ENCODE measurements at places on chromosomes 4 and X. TPM values are rescaled to one million over a fixed set of nuclear protein-coding genes. Genes with fewer than 3 reads are reported as not detected.

DNA sequence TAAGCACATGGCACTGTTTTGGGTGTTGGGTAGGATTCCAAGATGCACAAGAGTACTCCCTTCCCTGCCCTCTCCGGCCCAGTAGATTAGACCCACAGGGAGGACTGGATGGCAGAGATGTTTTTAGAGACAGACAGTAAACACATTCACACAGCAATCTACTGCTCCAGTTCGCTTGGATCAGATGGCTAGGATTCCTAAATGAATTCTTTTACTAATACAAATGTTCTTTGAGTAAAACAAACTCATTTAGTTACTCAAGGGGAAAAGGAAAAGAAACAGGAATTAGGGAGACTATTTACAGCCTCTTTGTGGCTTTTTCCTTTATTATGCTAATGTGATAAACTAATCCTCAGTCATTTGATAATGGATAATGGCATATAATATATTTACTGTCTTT, 5.9 kb downstream of the SNX25 start:
- no peak for DNase-seq

DNA sequence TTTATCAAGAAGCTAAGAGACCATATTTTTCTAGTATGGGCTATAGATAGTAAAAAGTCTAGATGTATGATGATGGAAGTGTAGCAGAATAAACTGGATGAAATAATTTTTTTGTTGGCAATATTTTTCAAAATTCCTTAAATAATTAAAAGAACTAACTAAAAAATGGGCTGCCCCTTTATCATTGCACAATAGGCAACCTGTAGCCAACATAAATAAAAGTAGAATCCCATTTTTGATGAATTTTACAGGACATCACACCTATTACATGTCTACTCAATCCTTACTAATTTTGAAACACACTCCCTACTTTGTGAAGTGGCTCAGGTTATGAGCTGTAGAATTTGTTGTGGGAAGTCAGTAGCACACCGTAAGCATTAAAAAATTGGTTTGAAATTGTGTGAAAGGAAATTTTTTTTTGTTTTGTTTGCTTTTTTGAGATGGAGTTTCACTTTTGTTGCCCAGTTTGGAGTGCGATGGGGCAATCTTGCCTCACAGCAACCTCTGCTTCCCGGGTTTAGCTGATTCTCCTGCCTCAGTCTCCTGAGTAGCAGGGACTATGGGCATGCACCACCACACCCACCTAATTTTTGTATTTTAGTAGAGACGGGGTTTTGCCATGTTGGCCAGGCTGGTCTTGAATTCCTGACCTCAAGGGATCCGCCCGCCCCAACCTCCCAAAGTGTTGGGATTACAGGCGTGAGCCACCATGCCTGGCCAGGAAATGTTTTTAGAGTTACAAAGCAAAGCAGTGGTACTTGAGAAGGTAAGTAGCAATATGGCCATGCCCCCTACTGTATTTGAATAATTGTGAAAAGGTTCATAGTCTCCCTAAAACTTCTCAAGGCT, 8.9 kb upstream of the RUFY3 start:
- DNase-seq: no peak

DNA sequence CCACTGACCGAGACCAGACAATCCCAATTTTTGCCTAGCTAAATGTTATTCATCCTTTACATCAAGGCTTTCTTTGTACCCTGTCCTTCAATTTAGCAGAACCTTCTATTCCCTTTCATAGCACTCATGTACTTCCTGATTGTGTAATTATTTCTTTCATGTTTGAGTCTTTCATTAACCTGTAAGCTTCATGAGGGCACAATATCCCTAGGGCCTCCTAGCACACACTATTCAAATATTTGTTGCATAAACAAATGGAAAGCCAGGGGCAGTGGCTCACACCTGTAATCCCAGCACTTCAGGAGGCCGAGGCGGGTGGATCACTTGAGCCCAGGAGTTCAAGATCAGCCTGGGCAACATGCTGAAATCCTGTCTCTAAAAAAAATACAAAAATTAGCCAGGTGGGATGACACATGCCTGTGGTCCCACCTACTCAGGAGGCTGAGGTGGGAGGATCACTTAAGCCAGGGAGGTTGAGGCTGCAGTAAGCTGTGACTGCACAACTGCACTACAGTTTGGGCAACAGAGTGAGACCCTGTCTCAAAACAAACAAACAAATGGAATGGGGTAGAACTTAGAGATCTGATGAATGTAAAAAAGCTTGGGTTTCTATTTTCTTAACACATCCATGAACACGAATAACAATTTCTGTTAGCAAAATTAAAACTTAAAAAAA, 59.0 kb downstream of the SAT1 start:
- no peak for DNase-seq

GRCh38 chr4:145217349-145217748, 37.0 kb upstream of the OTUD4 start:
- DNase-seq: no peak

DNA sequence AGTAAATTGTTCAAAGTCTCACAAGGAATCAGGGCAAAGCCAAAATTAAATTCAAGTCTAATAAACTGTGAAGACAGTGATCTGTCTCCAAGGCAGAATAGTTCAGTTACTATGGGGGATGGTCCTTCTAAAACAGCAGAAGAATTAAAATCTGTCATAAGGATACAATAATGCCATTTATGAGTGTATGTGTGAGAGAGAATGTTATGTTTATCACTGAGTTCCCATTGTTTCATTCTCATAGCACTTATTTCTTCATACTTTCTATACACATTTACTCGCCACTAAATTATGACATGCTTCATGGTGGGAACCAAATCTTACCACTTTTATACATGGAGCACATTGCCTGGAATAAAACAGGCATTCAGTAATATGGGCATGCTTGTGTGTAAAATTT, 102.5 kb downstream of the AMMECR1 start:
- no peak for DNase-seq

DNA sequence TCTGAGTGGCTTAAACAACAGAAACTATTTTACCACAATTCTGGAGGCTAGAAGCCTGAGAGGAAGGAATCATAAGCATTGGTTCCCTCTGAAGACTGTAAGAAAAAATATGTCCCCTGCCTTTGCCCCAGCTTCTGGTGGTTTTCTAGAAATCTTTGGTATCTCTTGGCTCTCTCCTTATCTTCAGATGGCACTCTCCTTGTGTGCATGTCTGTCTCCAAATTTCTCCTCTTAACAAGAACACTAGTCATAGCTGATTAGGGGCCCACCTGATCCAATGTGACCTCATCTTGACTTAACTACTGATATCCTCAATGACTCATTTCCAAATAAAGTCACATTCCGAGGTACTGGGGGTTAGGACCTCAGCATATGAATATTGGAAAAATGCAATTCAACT, 635.0 kb upstream of the NR3C2 start:
- no peak for DNase-seq

DNA sequence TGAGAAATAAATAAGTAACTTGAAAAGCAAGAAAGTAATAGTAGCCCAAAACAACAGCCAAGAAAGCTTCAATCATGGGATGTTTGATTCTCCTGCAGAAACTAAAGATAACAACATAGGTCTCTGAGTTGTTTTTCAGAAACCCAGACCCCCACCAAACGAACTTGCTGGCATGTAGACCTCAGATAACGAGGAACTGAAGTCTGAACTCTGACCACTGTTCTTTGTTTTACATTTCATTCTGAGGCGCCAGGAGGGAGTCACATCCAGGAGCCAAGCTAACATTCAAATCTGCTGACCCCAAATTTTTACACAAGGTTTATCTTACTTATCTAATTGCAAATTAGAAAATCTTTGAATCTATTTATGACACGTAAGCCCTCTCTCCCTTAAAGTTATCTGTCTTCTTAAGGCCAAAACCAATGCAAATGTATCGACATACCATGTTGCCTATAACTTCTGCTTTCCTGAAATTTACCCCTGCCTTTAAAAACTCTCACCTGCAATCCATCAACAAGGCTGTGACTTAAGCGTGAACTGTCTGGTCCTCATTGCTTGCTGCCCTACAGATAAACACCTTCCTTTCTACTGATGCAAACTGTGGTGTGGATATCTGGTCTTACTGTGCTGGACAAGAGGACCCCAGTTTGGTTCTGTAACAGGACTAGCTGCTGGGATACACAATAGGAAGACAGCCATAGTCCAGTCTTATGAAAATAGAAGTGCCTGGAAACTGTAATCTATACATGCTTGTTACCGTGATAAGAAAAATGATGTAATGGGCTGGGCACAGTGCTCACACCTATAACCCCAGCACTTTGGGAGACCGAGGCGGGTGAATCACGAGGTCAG, 37.5 kb upstream of the NEIL3 start:
- DNase-seq: no peak

Gene FRMPD3
- total RNA-seq: 0.16 TPM
